Stimulated activated CD8-positive, alpha-beta memory T cell treated with anti-CD3 and anti-CD28 coated beads, Interleukin-4, amount 100 ng/mL, for 1 hour (primary cell): ENCODE measurements at places on chromosomes 2 and 18.
A peak's percentile ranks its signal among the peaks of the same experiment; 100 is the strongest.

DNA sequence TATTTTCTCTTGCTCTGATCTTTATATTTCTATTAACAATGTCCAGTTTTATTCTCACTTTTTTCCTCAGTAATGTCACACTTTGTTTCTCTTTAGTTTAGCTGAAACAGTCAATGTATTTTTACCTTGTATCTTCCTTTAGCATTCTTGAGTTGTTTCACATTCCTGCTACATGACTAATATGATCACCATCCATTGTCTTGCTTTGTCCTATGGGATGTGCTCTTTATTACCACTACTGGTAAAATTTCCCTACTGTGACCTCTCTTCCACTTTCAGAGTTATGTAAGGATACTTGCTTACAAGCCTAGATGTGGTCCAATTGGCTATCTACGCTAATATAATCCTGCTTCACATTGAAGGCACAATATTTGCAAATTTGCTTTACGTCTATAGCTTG is 457.9 kb downstream of the PIK3C3 start:
- no peak for DNase-seq

- DNase-seq: no peak
These were observed 107.8 kb upstream of the XPO1 start for GRCh38 chr2:61645911-61646310.

DNA sequence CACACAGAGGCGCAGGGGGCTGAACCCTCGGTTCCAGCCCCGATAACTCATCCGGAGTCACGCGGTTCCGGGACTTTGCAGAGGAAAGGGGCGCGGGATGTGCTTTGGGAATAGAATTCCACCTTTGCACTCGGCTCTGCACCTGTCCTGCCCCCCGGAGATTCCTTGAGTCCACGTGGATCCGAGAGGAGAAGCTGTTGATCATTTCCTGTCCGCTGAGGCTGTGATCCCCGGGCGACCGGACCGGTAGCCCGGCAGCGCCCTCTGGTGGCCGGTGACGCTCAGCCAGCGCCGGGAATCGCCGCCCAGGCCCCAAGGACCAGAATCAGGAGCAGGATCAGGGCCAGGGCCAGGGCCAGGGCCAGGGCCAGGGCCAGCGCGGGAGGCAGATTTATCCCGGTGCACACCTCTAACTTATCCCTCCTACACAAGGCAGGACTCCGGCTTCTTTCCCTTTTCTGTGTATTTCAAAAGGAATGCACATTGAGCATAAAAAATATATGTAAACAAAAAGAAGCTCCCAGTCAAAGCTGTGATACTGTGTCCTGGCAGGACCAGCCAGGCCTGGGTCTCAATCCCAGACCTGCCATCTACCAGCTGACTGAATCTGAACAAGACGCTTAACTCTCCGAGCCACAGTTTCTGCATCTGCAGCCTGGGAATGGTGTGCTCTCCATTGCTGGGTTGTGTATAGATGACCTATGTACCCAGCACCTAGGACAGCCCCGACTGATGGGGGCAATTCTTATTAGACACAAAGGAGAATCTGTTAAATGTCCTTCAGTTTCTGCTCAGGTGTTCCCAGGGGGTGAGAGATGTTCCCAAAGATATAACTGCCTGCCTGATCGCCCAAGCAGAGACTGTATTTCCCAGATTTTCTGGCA is 8.5 kb upstream of the SPATA3 start:
- peak; percentile 68 for DNase-seq

DNA sequence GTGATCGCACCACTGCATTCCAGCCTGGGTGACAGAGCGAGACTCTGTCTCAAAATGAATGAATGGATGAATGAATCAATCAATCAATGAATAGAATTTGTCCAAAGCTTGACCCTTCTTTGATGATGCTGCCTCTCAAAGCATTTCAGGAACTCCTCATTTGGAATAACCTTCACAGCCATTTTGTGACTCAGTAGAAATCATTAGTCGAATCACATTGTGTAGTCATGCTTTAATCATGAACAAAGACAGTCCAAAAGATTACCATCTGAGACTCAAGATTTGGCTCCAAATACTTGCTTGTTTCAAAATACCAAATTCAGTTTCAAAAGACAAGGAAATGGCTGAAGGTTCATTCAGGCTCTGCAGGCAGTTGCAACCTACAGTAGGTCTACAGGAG is 83.1 kb downstream of the VWA3B start:
- no peak for DNase-seq

DNA sequence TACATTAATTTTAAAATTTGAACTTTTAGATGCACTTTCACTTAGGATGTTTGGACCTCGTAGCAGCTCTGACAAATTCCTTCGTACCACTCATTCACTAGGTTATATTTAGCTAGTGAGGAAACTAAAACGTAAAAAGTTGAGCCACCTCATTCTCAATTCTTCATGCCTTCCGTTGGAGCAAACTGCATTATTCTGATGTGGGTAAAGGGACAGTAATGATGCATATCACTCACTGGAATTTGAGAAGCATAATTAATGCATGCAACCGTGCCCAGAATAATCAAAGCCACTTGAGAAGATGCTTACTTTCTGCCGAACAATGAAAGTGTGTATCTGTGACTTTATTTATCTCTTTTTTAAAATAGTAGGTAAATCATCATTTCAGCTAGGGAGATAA is 2.2 kb downstream of the CNOT9 start:
- DNase-seq: no peak

- no peak for DNase-seq
These were observed 21.7 kb downstream of the C18orf63 start for GRCh38 chr18:74337155-74337911.

DNA sequence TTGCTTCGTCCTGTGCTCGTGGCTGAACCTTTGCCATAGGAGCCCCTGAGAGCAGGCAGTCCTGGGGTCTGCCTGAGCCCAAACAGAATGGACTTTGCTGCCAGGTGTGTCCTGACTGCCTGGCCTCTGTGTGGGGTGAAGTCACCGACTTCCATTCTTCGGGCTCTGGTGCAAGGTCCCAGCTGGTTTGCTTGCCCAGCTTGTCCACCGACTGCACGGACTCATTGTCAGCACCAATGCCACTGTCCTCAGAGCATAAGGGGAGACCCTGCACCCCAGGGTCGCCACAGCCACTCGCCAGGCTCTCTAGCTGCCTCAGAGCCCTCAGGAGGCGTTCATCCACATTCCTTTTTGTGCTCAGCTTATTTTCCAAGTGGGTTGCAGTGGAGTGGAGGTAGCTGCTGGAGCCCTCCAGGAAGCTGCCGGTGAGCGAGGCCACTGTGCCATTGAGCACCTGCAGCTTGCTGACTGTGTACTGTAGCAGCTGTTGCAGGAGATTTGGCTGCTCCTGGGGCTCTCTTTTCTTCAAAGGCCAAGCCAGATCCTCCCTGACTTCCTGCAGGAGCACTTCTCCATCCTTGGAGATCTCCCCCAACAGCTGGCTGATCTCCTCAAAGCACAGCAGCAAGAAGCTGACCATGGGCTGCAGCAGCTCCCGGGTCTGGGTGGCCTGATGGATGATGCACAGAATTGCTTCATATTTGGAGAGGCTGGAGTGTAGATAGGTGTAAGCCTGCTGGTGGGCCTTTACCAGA is 1.2 kb downstream of the PCARE start:
- DNase-seq: no peak

- DNase-seq: no peak
These were observed 266.3 kb upstream of the SLC14A2 start for GRCh38 chr18:45349019-45349418.

DNA sequence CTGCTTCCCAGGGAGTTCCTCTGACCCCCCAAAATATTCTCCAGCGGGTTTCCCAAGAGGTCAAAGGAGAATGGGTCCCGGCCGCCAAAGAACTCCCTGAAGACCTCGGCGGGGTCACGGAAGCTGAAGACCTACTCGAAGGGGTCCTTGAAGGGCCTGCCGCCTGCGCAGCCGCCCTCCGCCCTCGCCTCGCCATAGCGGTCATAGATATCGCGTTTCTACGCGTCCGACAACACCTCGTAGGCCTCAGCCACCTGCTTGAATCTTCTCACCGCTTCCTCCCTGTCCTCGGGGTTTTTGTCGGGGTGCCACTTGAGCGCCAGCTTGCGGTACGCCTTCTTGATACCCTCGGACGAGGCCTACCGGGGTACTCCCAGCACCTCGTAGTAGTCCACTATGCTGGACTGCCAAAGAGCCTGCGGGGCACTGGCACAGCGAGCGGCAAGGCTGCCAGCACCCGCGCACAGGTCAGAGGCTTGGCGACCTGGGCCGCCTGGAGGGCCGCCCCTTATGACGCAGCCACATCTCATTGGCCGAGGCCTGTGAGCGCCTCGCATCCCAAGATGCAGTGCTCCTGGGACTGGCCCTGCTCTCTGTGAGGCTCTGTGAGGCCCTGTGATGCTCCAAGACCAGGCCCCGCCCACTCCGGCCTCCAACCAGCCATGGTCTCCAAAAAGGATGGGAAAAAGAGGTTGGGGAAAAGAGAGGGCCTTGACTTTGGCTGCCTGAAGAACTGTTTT is 5.0 kb upstream of the UGT1A1 start:
- no peak for DNase-seq

DNA sequence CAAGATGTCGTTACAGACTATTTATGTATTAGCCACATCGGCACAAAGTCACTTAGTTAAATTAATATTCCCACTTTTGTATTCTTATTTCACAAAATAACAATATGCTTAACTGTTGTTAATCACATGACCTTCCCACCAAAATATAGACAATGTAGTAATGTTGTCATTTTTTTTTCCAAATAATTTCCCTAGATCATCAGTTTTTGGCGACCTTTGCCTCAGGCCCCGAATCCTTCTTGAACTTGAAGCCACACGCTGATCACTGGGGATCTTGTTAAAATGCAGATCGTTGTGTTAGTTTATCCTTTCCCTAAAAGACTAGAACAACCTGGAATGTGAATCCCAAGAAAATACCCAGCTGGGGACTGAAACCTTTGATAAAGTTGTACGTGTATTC is 497.6 kb downstream of the SUCLG1 start:
- no peak for DNase-seq

GRCh38 chr2:71060871-71061270 is 7.6 kb upstream of the NAGK start:
- DNase-seq: no peak

- peak; percentile 7 for DNase-seq
These were observed 97.2 kb downstream of the INSIG2 start for GRCh38 chr2:118185210-118186109.

DNA sequence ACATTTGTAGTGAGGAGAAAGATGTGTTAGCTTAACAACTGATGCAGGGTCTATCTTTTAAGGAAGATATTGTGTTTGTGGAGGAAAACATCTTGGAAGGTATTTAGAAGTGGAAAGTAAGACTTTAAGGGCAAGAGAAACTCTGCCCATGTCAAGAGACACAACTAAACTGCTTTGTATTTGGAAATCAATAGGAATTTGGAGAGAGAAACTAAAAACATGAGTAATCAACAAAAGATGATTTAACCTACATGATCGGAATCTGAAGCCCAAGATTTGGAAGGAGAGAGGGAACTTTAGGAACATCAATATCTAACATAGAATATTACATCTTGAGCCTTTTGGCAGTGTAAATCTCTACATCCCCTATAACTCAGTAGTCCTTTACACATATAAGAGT is 184.2 kb upstream of the COL3A1 start:
- no peak for DNase-seq

DNA sequence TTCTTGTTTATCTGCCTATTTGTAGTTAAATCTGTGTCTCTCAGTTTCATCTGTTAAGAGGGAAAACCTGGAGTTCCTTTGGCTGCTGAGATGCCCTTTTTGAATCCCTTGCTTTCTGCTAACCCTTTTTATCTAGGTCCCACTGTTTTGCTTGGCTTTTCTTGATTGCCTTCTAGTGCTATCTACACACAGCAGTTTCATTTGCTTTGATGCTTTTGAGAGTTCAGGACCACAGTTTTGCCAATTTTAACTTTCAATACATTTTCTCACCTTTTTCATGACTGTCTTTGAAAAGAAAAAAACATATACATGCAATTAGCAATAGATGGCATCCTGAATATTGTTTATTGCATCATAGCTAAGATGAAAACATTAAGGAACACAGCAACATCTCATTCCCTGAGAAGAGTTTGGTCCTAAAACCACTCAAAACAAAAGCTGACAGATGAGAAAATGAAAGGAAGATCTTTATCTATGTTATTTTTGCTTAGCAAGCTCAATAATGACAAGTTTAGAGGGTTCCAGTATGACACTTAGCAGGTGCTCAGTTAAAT is 241.4 kb upstream of the MEX3C start:
- DNase-seq: no peak

DNA sequence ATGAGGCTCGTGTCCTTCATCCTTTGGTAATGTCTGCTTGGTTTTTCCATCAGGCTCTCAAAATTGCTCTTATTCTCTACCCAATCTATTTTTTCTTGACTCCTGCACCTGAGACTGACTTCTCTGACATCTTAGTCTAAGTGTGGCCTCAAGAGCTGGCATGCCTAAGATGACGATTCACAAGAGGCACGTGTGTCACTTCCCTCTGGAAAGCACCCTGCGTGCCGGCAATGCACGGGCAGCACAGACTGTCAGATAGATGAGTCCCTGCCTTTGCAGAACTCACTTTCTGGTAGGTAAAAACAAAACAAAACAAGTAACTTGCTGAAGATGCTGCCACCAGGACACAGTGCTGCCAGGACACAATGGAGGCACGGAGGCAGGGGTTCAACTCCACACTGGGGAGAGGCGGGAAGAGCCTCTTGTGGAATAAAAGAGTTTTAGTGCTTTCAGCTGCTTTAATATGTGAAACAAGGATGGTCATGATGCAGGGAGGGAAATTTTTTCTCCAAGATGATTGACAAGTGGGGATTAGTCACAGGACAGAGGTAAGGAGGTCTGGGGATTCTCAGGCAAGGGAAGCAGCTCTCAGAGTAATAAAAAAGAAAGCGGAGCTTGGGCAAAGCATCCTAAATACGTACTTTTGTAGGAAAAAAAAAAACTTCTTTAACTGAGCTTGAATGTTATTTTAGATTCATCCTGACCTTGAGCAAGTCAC is 27.3 kb downstream of the CYB5A start:
- no peak for DNase-seq

- no peak for DNase-seq
These were observed 1.1 kb downstream of the HK2 start for GRCh38 chr2:74834792-74835755.

GRCh38 chr18:77376043-77376732 is 126.5 kb downstream of the GALR1 start:
- no peak for DNase-seq

DNA sequence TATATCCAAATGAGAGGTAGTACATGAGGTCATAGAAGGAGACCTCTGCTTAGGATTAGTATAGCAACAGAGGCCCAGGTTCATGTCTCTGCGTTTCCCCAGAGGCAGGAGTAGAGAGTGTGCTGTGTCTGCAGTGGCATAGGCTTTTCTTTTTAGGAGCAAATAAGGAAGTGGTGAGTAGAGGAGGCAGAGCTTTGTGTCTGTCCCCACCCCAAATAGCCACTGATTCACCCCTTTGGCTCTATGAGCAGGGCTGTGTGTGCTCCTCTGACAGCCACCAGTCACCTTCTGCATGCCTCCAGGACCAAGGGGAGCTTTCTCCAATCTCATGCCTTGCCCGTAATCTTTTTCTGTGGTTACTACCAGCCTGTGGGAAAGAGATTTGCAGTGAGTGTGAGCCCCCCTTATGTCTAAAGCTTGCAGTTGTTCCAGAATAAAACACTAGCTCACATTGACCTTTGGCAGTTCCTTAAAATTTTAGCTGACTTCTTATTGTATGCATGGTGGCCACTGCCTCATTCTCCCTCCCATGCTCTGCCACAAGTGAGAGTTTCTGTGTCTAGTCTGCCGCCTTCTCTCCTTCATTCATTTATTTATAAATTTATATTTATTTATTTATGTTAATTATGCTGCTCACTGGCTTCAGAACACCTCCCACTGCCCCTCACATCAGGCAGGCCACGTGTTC is 23.5 kb upstream of the ELAC1 start:
- no peak for DNase-seq

- DNase-seq: no peak
These were observed 1495.5 kb upstream of the DDX18 start for GRCh38 chr2:116319001-116319400.
